WTC11 (cell line): ENCODE measurements at places on chromosomes 7 and 10. TPM values are rescaled to one million over a fixed set of nuclear protein-coding genes. Genes with fewer than 3 reads are reported as not detected.

DNA sequence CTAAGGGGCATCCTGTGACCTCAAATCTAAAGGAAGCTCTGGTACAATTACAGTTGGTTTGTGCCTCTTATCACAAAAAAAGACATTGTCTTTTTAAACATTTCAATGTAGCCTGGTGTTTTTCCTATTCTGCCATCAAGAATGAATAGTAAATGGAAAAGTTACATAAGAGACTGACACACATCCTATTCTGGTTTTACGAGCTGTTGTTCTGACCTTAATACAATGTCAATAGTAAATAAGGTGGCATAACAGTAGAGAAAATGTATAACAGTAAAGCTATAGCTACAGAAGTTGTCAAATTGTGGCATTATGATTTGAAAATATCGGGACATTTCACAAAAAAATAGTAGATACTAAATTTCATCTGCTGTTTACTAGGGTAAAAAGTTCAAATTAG, 88.4 kb downstream of the NT5C2 start:
- H3K27me3 ChIP-seq = no peaks in the 10 kb centered on the region
- peaks cover 14% of the 10 kb centered on the region for H3K4me1 ChIP-seq
- no peak overlapping the region for H3K27ac ChIP-seq

The CPN1 gene
- total RNA-seq = 0.42 to 0.69 TPM (median 0.66 TPM) in 3 replicates

The HOXA4 gene
- not detected in 3 replicates for total RNA-seq

The TSPAN12 gene
- total RNA-seq = 16.5 to 17.3 TPM (median 16.8 TPM) in 3 replicates

DNA sequence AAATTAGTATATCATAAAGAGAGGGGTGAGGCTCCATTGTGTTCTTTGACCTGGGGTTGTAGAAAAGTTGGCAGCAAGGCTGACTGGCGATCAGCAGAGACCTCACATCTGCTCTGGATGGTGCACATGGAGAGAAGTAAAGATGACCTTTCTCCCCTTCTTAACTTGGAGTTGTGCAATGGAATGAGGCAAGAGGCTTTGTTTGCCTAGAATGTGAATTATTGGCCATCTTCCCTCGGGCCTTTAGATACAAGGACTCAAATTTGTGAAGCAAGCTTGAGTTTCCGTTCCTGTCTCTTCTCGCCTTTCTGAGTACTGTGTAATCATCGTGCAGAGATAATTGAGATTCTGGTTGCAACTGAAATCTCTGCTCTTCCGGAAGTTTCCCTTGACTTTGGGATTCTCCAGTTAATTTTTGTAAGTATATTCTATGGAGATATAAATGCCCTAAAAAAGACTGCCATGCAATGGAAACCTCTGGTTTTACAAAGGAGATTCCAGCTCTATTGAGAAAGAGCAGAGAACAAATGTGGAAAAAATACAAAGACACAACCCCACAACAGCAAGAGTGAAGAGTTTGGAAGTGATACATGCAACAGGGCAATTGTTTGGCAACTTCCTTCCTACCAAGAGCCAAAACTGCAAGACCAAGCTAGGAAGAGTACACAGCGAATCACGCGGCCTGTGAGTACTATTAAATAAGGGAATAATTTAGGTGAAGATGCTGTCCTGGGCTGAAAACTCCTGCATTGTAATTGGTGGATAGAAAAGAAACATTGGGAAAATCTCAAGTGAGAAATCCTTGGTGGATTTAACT, 542.3 kb upstream of the NRP1 start:
- no peak overlapping the region for H3K27ac ChIP-seq
- no peaks in the 10 kb centered on the region for H3K36me3 ChIP-seq
- DNase-seq = no peak
- no peaks in the 10 kb centered on the region for H3K4me1 ChIP-seq
- H3K27me3 ChIP-seq = no peaks in the 10 kb centered on the region

DNA sequence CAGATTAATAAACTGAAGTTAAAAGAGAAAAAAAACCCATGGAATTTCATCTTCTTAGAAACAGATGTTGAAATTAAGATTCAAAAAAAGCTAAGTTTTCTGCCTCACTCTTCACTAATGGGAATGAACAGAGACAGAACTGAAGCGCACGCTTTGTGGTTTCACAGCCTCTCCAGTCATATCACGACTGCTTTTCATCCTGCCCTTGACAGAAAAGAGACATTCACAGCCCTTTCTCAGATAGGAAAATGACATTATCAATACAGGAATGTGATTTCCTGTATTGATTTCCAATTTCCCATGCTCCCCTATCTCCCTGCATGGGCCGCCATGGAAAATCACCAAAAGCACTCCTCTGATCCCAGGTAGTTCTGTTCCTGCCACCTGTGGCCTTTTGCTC, 108.2 kb downstream of the PFKFB3 start:
- H3K4me1 ChIP-seq = peaks cover 5% of the 10 kb centered on the region
- H3K4me3 ChIP-seq = no peak overlapping the region
- H3K27me3 ChIP-seq = no peaks in the 10 kb centered on the region

DNA sequence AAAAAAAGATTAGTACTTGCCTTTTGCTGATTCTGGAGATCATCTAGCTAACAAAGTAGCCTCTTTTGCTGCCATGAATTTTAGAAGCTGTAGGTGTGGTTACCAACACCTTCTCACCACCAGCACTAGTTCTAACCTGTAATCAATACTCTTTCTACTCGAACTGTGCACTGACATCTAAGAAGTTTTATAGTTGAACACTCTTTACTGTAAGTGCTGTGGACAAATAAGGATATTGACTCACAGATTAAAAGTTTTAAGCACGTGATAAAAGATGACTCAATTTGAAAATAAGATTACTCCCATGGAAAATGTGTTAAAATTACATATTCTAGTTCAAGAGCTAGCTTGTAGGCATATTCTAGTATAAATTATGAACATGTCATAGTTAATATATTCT, 89.9 kb downstream of the REEP3 start:
- no peaks in the 10 kb centered on the region for H3K27me3 ChIP-seq
- H3K36me3 ChIP-seq = peaks cover 5% of the 10 kb centered on the region; the same call in 1 of the 2 replicates
- no peak for DNase-seq
